ENCODE measurements at places on chromosomes 6 and 20.

- ATAC-seq: no peak
Measured at GRCh38 chr6:18284261-18284660, 19.9 kb upstream of the DEK start.

GRCh38 chr6:145561095-145562072 lies 173.9 kb downstream of the EPM2A start:
- ATAC-seq: peak; percentile 98

GRCh38 chr6:25007269-25007699 lies 71.5 kb upstream of the RIPOR2 start:
- no peak for ATAC-seq

DNA sequence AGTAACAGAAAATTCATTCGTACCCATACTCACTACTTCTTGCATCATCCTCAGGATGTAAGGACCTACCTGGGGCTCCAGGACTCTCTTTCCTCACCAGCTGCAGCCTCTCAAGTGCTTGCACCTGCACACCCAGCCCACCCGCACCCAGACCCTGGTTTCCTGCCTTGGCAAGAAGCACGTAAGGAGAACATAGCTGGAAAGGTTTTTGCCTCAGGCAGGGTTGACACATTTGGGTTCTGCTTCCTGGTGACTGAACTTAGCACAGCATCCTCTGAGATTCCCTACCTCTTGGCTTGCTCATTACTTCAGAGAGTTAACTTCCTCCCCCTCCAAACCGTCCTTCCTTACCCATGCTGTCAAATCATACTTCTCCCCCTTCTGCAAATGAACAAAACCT lies 556.9 kb downstream of the CD83 start:
- no peak for ATAC-seq

- ATAC-seq: no peak
Measured at GRCh38 chr6:63525186-63525878, 46.9 kb upstream of the LOC128125822 start.

DNA sequence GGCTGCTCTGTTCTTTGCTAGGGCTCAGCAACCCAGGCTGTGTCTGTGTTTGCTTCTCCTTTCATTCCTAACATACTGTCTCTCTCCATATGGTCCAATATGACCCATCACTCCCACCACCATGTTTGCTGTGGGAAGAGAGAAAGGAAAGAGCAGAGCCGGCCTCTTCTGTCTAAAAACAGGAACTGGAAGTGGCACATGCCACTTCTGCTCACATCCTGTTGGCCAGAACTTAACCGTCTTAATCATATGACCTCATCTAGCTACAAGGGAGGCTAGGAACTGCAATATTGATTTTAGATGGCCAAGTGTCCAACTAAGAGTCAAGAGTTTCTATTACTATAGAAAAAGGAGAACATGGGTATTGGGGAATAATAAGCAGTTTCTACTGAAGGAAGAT lies 212.5 kb upstream of the CHD6 start:
- no peak for ATAC-seq

- no peak for ATAC-seq
Measured at GRCh38 chr6:116564311-116564710, 7.0 kb upstream of the RWDD1 start.

GRCh38 chr6:43188426-43188825 lies 6.4 kb downstream of the CUL9 start:
- no peak for ATAC-seq

GRCh38 chr6:152087096-152087495 lies 279.6 kb downstream of the ESR1 start:
- ATAC-seq: no peak

- no peak for ATAC-seq
Measured at GRCh38 chr6:25454136-25454535, 175.0 kb downstream of the CARMIL1 start.

DNA sequence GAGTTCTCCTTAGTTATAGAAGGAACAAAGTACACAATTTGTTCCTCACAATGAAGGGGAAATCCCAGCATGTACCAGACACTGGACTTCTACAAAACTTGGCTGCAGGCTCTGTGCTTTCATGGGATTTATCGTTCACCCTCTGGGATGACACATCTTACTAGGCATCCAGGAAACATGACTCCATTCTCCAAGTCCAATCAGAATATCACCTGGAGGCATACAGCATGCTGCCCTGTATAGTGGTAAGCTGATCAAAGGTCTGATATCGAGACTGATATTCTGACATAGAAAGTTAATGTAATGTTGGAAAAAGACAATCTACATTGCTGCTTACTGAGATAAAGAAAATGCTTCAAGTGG lies 6.7 kb downstream of the RWDD2A start:
- peak; percentile 81 for ATAC-seq

GRCh38 chr6:97689078-97689754 lies 406.2 kb upstream of the MMS22L start:
- ATAC-seq: no peak

- ATAC-seq: no peak
Measured at GRCh38 chr20:20752712-20753111, 40.3 kb upstream of the RALGAPA2 start.

DNA sequence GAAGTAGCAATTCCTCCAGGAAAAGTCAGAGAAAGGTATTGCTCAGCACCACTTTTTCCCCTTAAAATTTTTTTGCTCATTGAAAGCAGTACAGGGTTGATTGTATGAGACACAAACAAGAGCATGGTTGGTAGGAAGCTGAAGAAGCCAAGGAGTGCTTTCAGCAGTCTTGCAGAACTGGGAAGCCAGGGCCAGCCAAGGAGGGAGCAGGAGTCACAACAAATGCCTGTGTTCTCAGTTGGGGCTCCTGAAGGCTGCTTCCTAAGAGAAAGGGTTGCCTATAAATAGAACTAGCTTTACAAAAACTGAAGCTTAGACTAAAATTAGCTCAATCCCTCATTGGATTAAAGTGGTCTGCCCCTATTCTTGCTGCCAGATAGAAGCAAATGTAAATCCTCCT lies 3.3 kb upstream of the THEMIS start:
- no peak for ATAC-seq

DNA sequence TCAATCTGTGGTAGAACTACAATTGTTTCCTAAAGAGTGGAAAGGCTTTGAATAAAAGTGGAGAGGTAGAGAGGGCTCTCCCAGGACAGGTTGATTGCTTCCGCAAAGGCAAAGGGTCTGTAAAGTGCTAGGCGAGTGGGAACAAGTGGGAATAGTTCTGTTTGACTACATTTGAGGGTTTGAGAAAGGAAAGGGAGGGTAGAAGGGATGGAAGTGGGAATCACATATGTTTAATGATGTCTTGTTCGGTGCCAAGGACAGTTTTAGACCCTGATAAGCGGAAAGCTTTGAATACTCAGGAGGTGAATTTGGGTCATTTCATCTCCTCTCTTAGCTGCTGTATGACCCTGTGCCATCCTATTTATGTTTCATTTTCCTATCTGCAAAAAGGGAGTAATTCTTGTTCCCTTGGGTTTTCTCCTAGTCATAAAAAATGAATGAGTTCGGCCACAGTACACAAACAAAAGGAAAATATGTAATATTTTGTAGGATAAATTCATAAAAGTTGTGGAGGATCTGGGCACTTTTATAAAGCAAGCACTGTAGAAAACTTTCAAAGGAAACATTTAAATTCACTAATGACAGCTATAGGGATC lies 1.7 kb upstream of the PIM1 start:
- no peak for ATAC-seq

- ATAC-seq: no peak
Measured at GRCh38 chr6:795046-795685, 102.2 kb upstream of the EXOC2 start.

Data from motor neuron (in vitro differentiated cells).